SHP77 (cell line): ENCODE measurements at places on chromosomes 3 and 15.
A peak's percentile ranks its signal among the peaks of the same experiment; 100 is the strongest.

DNA sequence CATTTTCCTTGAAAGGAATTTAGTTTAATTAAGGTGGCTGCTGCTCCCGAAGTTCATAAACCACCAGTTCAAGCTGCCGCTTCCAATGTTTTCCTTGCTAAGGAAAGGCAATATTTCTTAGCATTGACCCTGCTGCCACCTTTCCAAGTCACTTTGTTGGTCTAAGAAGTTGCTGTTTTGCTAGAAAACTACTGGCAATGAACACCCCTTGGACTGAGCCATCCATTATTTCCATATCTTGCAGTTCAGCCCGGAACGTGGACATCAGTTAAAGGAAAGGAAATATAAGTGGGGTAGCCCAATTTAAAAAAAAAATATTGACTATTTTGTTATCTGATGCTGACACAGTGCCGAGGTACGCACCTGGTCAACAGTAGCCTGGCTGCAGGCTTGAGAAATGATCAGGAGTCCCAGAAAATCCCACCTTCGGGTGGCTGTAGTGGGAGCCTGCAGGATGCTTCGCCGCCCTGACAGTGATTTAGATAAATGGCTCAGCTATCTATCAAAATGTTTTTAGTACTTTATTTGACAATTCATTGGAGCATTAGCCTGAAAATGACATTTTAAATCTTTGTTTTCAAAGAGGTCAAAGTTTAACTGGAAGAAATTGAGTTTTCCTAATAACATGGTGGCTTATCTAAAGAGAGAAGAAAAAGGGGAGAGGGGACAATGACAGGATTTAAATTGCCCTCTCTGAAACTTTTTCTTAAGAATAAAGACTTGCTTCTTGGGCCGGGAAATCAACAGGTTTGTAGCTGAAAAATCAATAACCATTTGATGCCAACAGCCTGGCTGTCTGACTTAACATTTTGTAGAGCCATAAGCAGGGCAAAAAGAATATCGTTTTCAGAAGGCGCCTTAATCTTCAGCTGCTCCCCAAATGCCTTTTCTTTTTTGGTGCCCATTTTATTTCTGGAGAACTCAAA, 1.6 kb downstream of the RARB start:
- no peak for DNase-seq

GRCh38 chr15:33296856-33297255, 13.9 kb upstream of the RYR3 start:
- DNase-seq = no peak

DNA sequence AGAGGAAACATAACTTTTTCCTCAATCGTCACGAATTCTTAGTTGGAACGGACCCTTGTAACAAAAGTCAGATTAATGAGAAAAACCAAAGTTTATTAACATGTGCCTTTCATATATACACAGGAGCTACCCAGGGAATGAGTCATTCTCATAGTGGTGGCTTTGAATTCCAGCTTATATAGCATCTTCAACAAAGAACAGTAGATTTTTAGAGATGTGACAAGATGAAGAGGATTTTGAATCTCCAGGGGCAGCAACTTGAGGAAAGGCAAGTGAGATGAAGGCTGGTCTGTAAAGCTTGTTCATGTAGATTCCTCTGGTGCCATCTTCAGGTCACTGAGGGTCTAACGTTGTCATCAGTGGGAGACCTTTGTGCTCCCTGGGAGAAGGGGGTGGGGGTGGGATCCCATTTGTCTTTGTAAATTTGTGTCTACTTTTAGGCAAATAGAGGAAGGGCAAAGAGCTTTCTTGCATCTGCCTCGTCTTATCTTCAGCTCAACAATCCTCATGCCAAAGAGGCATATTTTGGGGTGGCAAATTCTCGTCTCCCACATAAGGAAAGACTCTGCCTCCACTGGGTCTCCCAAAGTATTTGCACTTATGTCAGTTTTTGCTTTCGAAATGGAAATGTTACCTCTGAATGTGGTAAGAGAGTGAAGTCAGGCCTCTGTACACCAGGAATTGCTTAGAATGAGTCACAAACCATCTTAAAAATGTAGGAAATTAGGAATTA, 29.5 kb downstream of the CLEC3B start:
- peak; percentile 19 for DNase-seq

- no peak for DNase-seq
Measured at GRCh38 chr15:35753486-35753885, 207.5 kb upstream of the DPH6 start.

GRCh38 chr15:28984421-28985315, 98.9 kb downstream of the APBA2 start:
- DNase-seq = peak; percentile 82

DNA sequence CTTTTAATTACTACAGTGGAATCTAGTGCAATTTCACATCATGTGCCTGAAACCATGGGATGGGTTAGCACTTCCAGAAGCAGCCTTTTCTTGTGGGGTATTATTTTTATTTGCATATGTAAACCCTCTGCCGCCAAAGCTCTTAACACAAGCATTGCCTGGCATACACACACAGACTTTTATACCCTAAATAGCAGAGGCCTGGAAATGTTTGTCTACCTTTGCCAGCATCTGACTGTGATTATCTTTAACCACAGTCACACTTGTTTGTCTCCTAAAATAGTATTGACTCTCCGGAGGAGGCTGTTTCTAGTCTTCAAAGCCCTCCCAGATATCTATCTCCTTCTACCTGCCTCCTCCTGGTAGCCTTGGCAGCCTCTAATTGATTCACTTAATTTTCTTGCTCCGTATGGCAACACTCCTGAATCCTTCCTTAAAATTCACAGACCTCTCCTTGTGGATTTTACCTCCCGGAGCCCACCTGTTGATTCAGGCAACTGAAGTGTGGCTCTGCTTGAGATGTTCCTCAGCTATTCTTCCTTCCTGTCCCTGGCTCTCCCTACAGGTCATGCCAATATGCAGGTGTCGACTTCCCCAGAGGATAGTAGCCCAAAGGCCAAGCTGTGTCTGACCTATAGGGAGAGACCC, 127.1 kb upstream of the UMPS start:
- no peak for DNase-seq

DNA sequence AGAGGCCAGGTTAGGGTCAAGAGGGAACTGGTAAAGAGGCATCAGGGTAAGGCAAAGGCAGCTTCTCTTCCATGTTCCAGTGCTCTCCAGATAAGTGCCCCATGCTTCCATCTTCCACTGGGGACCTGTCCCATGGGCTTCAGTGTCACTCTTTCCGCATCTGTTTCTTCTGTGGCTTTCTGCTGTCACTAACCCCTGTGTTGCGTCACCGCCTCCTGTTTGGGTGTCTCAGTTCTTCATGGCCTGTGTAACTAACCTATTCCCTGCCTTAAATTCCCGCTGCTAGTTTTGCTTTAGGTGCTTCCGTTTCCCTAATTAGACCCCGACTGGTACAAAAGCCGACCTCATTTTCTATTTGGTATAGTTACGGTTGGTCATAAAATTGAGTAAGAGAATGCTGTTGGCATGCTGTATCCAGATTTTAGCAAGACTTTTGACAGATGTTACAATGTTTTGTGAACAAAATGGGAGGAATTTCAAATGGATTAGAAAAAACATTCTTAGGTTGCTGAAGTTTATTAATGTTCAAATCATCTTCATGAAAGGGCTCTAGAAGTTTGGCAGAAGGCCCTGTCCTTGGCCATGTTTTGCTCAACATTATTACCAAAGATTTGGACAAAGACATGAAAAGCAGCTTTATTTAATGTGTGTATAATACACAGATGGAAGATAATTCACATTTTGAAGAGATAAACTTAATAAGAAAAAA, 245.3 kb downstream of the BBX start:
- no peak for DNase-seq

- DNase-seq = no peak
Measured at GRCh38 chr3:114887806-114888205, 259.3 kb downstream of the ZBTB20 start.

DNA sequence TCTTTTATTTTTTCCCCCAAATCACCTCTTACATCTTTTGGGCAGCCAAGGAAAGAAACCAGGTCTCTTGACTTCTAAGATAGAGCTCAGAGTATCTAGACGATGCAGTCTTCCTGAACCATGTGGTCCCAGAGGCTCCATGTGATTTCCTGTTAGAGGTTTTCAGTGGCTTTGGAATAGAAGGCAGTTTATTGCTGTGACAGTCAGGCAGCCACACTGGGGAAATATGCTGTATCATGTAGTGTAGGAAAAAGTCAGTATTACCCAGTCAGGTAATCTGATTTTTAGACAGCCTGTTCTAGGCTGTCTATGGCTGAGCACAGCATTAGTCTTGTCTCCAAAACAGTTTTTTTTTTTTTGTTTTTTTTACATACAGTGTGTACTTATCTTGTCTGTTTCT, 294.3 kb downstream of the THSD4 start:
- no peak for DNase-seq

DNA sequence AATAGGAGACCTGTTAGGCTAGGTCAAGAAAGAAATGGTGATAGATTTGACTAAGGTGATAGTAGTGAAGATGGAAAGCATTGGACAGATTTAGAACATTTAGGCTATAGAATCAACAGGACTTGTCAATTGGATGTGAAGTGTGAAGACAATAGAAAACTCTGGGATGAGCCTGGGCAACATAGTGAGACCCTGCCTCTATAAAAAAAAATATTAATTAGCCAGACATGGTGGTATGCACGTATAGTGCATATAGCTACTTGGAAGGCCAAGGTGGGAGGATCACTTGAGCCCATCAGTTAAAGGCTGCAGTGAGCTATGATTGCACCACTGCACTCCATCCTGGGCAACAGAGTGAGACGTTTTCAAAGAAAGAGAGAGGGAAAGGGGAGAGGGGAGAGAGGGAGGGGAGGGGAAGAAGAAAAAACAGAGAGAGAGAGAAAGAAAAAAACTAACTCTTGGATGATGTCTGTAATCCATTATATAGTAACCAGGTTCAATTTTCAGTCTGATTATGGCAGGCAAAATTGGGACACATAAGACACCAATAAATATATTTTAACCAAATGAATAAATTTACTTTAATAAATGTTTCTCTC, 9.6 kb downstream of the SENP8 start:
- no peak for DNase-seq

DNA sequence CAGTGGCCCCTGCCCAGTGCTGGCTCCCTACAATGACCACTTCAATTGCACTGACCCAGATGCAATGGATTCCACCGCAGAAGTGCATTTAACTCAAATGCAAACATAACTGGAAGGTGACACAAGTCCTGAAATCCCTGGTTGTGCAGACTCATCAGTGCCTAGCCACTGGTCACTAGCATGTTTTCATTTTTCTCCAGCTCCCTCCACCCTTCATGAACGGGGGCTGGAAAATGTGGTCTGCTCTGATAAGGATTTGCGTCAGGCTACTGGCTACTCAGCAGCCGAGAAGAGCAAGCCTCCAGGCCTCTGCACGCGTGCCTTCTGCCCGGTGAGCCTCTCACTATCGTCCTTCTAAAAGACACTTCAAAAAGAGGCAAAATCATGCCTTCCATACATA, 27.4 kb upstream of the FURIN start:
- DNase-seq = no peak

- no peak for DNase-seq
Measured at GRCh38 chr15:69843900-69844304, 253.8 kb downstream of the TLE3 start.

- DNase-seq = no peak
Measured at GRCh38 chr3:191235331-191236314, 36.6 kb downstream of the OSTN start.

GRCh38 chr3:141326626-141327025, 41.7 kb upstream of the ZBTB38 start:
- DNase-seq = no peak

- DNase-seq = no peak
Measured at GRCh38 chr3:191070201-191070600, 128.8 kb upstream of the OSTN start.

DNA sequence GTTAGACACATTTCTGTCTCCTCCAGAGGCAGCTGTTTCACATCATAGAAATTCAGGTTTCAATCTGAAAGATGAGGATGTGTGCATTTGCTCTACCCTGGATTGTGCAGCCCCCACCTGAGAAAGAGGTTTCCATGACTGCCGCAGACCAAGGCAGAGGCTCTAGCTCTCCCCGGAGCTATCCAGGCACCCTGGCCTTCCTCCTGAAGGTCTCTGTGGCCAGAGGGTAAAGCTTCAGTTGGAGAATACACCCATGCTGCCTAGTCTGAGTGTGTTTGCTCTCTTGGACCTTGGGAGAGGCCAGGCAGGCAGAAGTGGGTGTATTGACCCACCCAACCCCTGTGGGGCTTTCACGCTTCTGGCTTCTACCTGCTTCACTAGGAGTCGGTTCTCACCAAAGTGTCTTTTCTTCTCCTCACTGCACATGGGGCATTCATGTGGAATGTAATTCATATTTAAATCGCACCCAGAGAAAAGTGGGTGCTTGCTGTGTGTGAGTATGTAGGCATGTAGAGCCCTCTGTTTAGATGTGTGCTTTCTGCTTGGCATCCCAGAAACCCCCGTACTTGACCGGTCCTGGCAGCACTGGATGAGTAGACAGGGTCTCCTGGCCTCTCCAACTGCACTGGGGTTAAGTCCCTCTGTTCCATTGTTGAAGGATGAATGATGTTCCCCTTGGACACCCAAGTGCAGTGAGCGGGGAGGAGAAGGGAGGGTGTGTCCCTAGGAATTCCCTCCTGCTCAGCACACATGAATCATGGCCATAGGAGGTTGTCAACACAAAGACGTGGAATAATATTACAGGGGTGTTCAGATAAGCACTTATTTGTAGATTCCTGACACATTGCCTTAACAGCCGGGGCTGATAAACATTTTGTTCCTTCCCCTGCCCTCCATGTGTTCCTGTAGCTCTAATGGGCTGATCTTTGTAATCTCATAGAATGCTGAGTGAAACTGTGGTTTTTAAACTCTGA, 20.3 kb upstream of the RAB6B start:
- no peak for DNase-seq

GRCh38 chr15:91559066-91559465, 294.4 kb upstream of the SLCO3A1 start:
- DNase-seq = no peak

DNA sequence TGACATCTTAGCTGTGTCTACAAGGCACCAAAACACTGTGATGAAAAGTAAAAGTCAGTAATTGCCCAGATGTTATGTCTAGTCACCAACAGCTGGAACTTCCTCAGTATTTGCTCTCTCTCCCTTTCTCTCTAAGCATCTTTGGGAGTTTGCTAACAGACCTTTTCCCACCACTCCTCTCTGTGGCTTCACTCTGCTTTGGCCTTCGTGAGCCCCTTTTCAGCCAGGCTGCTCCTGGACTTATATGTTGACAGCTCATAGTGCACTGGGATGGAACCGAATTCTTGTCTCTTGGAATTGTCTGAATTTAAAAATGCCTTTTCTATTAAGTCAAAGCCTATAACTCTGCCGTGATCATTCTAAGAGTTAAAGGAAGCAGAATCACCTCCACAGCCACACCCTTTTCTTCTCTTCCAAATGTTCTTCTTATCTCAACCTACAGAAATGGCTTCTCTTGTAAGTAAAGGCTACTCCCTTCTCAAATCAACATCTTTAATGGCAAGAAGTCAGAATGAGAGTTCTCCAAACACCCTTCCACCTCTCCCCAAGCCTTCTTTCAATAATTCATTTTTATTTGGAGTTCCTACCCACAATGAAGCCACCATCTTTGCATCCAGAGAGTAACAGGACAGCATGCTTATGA, 17.2 kb upstream of the FOXP1 start:
- DNase-seq = no peak

GRCh38 chr3:175430983-175431773, 572.0 kb downstream of the NAALADL2 start:
- DNase-seq = no peak
